GM12864 (cell line): ENCODE measurements at places on chromosomes 16 and 17.

- DNase-seq: no peak
These were observed 79.4 kb upstream of the KSR1 start for GRCh38 chr17:27376637-27377547.

GRCh38 chr17:56157845-56158244 is 4.6 kb downstream of the ANKFN1 start:
- no peak for DNase-seq

DNA sequence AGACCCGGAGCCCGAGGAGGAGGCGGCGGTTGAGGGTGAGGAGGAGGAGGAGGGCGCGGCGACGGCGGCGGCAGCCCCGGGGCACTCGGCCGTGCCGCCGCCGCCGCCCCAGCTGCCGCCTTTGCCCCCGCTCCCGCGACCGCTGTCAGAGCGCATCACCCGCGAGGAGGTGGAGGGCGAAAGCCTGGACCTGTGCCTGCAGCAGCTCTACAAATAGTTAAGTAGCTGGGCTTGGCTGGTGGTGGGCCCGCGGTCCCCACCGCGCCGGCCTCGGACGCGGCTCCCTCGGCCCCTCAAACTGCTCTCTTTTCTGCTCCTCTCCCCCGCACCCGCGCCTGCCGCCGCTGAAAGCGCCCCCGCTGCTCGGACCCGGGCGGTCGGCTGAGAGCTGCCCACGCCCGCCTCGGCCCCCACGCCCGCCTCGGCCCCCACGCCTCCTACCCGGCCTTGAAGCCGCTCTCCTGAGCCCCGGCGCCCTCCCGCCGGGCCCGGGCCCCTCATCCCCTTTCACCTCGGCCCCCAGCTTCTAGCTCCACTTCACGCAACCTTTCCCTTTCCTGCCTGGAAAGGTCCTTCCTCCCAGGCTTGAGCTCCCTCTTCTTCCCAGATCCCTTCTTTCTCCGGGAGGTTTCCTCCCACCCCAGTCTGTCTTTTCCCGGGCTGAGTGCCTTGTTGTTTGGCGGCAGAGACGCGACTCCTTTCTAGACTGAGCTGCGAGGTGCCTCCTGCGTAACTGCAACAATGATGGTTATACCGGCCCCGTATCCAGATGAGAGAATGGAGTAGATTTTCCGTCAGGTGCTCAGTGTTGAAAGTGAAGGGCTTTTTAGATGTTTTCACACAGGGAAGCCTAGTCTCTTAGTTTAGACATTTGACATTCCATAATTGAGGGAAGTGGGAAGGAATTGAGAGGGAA is 850 bp downstream of the PPM1E start:
- no peak for DNase-seq

GRCh38 chr16:89749637-89750036 is 28.3 kb downstream of the ZNF276 start:
- DNase-seq: no peak

- DNase-seq: no peak
These were observed 1.8 kb downstream of the COG1 start for GRCh38 chr17:73194514-73195222.

GRCh38 chr17:77174928-77175661 is 34.3 kb downstream of the SEC14L1 start:
- DNase-seq: no peak

GRCh38 chr17:27430882-27431491 is 25.3 kb upstream of the KSR1 start:
- no peak for DNase-seq

GRCh38 chr17:73022694-73023093 is 69.8 kb downstream of the SLC39A11 start:
- DNase-seq: no peak

- no peak for DNase-seq
These were observed 87.8 kb downstream of the GNAO1 start for GRCh38 chr16:56279132-56279531.

DNA sequence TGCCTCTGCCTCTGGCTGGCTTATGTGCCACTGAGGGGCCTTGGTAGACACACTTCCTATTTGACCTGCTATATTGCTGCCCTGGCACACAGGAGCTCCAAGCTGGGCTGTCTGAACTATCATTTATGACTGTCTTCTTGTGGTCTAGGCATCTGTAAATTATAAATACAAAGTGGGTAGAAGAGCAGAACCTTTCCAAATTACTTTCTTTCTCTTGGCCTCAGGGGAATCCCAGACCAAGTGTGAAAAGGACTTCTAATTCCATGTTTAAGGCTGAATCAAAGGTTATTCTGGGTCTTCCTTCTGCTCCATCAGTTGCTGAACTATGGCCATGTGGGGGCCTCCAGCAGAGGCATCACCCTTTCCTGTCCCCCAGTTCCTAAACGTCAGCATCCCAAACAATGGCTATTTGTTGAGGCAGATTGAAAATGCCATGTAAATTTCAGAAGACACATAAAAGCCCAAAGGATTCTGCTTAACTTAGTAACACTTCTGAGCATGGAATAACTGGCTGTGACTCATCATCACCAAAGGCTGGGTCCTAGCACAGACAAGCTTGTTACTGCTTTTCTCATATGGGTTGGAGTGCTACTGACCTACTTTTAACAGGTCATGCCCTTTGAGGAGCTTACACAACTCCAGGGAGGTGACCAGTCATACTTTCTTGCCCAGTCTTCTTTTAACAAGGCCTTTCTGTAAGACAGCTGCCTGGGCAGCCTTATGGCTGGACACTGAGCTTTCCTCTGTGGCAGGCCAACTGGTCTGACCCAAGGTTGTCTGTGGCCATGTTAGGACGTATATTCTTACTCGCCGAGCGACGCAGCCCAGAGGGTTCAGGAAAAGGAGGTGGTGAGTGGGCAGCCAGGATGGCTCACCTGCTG is 154.8 kb downstream of the VPS53 start:
- DNase-seq: no peak

- DNase-seq: no peak
These were observed 4.5 kb upstream of the ACSF2 start for GRCh38 chr17:50421308-50422051.

- DNase-seq: no peak
These were observed 2.6 kb downstream of the TK2 start for GRCh38 chr16:66547101-66547989.

DNA sequence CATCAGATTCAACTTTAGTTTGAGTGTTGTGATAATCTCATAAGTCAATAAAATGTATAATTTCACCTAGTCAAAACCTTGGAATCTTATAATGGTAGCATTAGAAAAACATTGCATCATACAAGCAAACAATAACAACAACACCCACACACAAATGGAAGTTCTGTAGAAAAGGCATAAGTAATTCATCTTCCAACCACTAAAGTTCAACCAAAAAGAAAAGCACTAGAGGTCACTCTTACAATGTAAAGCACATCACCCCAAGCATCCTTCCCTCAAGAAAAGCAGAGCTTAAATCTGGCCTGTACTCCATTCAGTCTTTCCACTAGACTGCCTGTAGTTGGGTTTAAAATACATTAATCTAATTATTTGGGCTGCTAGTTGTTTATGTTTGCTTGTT is 1.8 kb downstream of the CNTNAP4 start:
- no peak for DNase-seq

- DNase-seq: no peak
These were observed 36.6 kb upstream of the SLC25A19 start for GRCh38 chr17:75325827-75326225.

GRCh38 chr17:80380555-80381002 is 34.4 kb upstream of the ENDOV start:
- no peak for DNase-seq

DNA sequence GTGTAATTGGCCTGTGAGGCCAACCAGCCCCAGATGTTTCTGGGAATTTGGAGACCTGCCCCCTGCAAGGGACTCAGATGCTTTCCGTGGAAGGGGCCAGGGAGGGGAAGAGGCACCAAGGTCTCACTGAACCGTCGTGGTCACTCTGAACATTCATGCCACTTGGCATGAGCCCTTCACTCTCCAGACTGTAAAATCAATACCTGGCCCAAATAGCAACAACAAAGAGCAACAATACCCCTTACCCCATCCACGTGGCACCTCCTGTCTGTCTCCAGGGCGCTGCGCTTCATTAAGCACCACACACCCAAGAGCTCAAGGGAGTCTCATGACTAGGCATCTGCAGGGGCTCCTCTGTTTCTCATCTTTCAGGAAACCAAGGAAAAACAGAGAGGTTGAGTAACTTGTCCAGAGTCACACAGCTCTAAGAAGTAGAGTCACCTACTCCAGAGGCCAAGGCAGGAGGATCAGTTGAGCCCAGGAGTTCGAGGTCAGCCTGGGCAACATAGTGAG is 52.8 kb downstream of the SOCS1 start:
- DNase-seq: no peak

DNA sequence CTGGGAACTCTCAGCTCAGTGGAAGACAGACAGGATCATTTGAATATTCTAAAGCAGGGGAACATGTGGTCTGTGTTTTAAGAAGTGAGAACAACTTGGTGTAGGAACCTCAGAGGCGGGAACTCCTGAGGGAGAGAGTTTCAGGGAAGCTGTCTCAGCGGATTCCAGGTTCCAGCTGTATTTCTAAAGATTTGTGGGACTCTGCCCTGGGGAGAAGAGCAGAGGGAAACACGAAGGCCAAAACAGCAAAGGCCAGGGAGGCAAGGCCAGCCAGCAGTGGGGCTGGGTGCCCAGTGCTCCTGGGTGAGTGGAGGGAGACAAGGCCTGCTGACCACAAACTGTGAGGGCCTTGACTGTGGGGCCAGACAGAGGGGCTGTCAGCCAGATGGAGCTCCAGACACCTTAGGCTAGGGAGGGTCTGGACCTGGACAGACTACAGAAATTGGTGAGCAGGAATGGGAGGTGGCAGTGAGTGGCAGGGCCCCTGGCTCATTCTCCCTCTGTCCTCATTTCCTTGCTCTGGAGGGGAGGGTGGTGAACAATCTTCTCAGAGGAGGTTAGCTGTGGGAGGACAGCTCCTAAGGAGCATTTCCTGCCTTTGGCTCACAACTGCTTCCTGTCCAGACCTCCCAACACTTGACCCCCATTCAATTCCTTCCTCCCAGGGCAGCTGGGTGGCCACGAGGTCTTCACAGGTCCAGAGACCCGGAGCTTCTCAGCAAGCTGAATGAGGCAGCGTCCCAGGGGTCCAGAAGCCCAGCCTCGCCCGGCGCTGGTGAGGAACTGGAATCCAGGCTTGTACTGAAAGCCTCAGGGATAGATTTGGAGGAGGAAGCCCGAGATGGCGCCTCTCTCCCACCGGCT is 21.0 kb upstream of the FZD2 start:
- DNase-seq: no peak

GRCh38 chr16:1822801-1823200 is 3.8 kb downstream of the HAGH start:
- no peak for DNase-seq

DNA sequence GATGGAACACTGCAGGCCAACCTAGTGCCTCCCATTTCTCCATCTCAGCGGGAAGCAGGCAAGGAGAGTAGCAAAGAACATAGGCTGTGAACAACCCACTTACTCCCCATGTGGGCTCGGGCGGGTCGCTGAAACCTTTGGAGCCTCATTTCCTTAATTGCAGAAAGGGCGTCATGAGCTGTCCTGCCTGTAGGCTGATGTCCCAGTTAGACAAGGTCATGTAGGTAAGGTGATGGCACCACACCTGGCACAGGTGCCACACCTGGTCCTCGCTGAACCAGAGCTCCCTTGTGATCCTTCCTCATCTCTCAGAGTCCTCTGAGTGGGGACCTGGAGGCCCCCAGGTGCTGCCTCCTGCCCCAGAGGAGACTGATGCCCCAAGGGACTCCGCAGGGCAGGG is 22.9 kb downstream of the ABCC3 start:
- no peak for DNase-seq

DNA sequence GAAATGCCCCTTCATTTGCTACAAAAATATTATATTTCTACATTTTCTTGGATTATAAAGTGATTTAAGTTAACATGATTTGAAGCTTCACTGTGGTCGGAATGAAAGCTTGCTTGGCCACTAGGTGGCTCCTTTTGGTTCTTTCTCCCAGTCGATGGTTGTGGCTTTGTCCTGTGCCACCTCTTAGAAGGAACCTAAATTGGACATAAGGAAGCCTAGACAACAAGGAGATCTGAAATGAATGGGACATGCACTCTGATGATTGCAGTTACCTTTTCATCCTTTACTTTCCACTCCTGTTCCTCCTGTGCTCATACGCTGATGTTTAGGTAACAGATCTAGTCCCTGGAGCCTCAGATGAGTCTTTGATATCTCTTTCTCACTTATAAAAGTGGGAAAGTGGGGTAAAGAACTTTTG is 39.2 kb downstream of the FTO start:
- DNase-seq: no peak

DNA sequence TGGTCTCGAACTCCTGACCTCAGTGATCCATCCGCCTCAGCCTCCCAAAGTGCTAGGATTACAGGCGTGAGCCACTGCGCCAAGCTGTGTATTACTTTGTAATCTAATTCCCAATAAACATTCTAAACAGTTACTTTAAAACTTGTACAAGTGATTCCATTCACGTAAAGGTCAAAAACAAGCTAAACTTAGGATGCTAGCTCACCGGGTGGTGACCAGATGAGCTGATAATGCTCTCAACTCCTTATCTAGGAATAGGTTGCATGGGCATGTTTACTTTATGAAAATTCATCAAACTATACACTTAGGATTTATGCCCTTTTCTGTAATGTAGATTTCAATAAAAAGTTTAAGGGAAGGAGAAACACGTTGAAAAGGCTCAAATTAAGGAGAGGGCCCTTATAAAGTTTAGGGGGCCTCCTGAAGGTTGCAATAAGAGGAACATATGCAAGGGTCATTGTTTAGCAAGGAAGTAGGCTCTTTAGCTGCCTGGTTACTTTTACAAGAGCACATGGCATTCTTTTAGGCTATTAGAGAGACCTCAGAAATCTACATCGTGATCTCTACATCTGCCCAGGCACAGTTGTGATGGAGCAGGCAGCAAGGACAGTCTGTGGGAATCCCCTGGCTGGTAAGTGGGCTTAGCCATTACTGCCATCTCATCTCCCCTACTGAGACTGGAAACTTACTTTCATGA is 13.3 kb downstream of the CDR2 start:
- DNase-seq: no peak

DNA sequence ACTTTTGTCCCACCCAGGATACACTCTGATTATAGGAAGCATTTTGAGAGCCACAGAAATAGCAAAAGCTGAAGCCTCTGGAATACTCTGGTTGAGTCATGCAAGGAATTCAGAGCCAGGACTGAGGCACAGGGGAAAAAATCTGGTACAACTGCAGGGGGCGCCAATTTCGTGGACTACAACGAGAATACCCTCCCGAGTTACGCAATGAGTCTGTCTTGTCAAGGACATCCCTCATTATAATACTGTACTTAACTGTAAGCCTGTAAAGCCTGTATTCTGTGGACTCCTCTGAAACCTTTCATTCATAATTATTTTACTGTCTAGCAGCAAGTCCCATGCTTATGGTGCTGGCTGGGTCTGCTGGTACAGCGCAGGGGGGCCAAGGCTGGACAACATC is 7.8 kb downstream of the HOXB1 start:
- no peak for DNase-seq

GRCh38 chr17:79902146-79902791 is 63.0 kb upstream of the CBX4 start:
- no peak for DNase-seq
